ENCODE measurements at places on chromosomes 16 and 17.
A peak's percentile ranks its signal among the peaks of the same experiment; 100 is the strongest.

DNA sequence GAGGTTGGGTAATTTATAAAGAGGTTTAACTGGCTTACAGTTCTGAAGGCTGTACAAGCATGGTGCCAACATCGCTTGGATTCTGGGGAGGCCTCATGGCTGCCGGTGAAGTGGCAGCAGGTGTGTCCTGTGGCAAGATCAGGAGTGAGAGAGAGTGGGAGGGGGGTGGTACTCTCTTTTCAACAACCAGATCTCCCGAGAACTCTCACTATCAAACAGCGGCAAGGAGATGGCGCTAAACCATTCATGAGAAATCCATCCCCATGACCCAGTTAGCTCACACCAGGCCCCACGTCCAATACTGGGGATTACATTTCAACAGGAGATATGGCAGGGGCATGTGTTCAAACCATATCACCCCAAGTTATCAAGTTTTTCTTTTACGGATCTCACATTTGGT is 44.0 kb upstream of the CBX4 start:
- DNase-seq: no peak

- no peak for DNase-seq
These were observed 2.4 kb upstream of the USP36 start for GRCh38 chr17:78842881-78843565.

DNA sequence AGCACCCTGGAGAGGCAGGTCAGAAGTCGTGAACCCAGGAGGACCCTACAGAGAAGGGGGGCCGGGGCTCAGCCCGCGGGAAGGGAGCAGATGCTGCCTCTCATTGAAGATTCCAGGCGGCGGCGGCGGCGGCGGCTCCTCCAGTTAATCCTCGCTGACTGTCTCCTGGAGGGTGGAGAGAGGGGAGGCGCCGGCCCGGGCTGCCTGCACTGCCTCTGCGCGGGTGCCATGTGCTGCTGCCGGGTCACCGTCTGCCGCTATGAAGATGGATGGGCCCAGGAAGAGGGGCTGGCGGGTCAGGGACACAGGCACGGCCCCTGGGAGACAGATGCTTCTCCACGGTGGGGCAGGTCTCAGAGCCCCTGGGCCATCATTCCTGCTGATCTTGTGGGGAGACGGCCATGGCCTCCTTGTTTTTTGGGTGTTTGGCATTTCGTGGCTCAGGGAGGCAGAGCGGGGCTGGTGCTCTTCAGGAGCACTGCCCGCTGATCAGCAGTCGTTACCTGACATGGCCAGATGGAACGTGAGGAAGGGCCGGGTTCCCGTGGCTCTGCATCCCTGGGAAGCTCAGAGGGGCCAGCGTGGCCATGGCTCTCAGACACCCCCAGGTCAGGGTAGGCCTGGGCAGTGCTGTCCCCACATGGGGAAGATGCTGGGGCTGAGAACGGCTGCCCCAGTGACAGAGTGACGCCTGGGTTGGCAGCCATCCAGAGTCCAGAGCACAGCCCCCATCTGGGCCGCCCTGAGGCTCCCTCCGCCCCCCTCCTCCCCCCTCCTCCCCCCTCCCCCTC is 36.1 kb downstream of the GINS2 start:
- DNase-seq: peak; percentile 72

DNA sequence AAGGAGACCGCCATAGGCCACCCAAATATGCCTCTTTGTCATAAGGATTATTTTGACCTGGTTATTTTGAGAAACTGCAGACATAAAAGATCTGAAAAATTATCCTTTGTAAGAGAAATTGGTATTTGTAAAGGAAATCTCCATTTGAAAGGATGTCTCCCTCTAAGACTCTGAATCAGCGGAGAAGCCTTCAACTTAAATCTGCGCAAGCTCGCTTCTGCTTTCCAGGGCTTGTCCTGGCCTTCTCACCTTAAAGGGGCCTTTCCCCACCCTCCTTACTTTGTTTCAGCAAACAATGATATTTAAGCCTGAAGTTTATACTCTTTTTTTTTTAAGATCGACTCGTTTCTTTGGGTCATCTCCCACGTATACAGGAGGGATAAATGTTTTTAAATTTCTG is 34.5 kb downstream of the HSBP1 start:
- no peak for DNase-seq

GRCh38 chr17:67212231-67212630 is 32.8 kb downstream of the HELZ start:
- no peak for DNase-seq

DNA sequence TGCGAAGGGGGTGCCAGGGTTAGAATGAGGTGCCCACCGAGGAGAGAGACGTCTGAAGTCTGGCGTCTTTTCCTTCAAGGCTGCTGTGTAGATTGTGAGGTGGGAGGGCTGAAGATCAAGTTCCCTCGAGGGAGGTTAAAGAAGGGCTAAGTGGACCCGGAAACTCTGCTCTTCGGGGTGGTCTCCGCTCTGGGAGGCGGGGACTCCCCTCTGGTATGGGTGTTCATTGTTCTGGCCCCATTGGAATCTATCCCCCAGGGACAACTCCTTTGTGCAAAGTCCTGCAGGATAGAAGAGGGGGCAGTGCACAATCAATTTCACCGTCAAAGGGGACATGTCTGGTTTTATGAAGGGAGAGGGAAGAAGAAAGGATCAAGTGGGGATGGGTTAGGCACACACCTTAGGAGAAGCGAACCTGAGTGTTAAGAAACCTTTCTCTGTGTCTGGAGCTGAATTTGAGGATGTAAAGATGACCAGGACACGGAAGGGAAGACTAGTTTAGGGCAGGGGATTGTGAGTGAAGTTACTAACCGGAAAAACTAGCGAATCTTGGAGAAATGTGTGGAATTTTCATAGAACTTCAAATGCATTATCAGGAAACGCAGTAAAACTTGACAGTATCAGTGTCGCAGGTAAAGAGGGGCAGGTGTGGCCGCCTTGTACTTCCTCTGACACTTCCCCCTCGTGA is 809 bp upstream of the RAB34 start:
- DNase-seq: no peak

GRCh38 chr16:84449156-84450140 is 55.0 kb downstream of the MEAK7 start:
- DNase-seq: no peak

DNA sequence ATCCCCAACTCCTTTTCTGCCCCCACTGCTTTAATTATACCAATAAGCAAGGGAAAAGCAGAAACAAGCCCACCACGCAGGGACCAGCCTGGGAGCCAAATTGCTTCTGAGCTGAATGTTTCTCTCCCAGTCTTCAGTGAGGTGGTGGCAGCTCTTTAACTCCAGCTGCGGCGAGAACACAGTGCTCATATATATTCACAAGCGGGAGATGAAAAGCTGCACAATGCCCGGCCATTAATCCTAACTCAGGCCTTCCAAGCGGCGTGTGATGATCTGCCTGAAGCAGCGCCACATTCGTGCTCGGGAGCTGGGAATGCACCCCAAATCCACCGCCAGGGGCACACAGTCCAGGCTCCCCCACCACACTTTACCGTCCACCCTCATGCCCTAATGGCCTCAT is 203.7 kb upstream of the SDK2 start:
- no peak for DNase-seq

All from right cardiac atrium (tissue), 5 donors.